Upper lobe of right lung (tissue), 1 donor: ENCODE measurements at places on chromosomes 12 and 14. TPM values are rescaled to one million over a fixed set of nuclear protein-coding genes. Genes with fewer than 3 reads are reported as not detected.

DNA sequence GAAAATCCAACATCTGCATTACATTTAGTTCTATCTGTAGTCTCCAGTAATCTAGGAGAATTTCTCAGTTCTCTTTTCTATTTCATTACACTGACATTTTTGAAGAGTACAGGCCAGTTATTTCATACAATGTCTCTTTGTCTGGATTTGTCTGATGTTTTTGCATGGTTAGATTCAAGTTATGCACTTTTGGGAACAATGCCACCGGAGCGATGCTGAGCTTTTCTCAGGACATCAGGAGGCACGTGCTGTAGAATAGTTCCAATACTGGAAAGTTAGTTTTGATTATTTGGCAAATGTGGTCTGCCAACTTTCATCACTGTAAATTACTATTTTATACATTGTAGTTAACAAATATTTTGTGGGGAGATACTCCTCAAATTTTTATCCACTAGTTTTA, 43.1 kb downstream of the ALDH1L2 start:
- DNase-seq: no peak

The PDZRN4 gene
- 0.75 TPM for total RNA-seq

- DNase-seq: no peak
Observed at GRCh38 chr12:22283006-22283506, 51.5 kb downstream of the ST8SIA1 start.

- DNase-seq: no peak
Observed at GRCh38 chr12:19778797-19779196, 339.5 kb downstream of the AEBP2 start.

GRCh38 chr12:51953864-51954263, 2.4 kb downstream of the ACVR1B start:
- DNase-seq: no peak

DNA sequence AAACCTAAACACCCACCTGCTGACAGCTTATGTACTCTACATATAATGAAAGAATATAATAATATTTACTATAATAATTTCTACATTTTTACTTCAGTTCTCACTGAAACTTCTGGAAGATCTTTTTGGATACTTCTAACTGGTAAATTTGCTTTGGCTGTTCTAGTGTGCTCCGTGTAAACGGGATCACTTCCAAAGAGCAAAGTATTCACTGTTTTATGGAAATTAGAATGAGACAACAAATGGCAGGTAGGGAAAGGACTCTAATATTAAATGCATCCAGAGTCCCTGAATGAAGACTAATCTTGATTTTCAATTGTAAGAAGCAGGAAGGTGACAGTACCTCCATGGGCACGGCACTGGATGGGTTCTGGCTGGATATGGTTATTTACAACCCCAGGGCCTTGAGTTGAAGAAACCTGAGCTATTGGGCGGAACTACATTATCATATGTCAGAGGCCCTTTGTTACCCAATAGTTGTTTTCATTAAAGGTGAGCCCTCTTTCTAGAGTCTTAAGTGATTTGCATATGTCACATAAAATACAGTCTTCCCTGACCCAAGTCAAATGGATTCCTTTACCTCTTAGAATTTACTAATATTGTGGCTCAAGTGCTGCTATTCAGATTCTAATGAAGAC, 10.7 kb downstream of the ERP29 start:
- no peak for DNase-seq

The REC8 gene
- total RNA-seq: 18.5 TPM

The DACT1 gene
- total RNA-seq: 5.2 TPM

DNA sequence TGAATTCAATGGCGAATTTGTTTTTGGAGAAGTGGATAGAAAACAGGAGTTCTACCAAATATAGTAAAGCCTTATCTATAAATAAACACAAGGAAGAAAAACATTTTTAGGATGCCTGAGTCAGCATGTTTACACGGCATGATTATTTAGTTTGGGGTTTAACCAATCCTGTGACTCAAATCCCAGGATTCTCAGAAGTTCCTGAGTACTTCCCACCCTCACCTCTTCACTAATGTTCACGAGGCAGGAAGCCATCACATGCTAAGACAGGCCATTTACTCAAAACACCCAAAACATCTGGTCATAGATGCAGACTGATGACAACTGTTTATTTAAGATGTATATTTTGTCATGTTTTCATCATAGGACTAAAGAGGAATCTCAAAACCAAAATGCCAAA, 3.4 kb upstream of the GLRX5 start:
- DNase-seq: no peak

GRCh38 chr12:6049992-6050391, 74.5 kb downstream of the VWF start:
- DNase-seq: no peak

- no peak for DNase-seq
Observed at GRCh38 chr12:75651342-75651695, 139.9 kb upstream of the KRR1 start.

The CLEC1B gene
- total RNA-seq: not detected

The KIF26A gene
- total RNA-seq: 5.9 TPM

The KCNA1 gene
- total RNA-seq: not detected

The PCED1B gene
- 7.6 TPM for total RNA-seq

GRCh38 chr12:121908702-121909101, 9.7 kb upstream of the CFAP251 start:
- DNase-seq: no peak

DNA sequence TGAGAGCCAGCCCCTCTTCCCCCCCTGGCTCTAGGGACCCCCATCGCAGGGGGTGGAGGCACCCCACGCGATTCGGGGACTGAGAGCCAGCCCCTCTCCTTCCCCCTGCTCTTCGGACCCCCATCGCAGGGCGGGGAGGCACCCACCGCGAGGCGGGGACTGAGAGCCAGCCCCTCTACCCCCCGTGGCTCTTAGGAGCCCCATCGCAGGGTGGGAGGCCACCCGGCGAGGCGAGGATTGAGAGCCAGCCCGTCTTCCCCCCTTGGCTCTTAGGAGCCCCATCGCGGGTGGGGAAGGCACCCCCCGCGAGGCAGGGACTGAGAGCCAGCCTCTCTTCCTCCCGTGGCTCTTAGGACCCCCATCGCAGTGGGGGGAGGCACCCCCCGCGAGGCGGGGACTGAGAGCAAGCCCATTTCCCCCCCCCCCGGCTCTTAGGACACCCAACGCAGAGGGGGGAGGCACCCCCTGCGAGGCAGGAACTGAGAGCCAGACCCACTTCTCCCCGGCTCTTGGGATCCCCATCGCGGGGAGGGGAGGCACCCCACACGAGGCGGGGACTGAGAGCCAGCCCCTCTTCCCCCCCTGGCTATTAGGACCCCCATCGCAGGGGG, 45.6 kb downstream of the DDX11 start:
- no peak for DNase-seq

DNA sequence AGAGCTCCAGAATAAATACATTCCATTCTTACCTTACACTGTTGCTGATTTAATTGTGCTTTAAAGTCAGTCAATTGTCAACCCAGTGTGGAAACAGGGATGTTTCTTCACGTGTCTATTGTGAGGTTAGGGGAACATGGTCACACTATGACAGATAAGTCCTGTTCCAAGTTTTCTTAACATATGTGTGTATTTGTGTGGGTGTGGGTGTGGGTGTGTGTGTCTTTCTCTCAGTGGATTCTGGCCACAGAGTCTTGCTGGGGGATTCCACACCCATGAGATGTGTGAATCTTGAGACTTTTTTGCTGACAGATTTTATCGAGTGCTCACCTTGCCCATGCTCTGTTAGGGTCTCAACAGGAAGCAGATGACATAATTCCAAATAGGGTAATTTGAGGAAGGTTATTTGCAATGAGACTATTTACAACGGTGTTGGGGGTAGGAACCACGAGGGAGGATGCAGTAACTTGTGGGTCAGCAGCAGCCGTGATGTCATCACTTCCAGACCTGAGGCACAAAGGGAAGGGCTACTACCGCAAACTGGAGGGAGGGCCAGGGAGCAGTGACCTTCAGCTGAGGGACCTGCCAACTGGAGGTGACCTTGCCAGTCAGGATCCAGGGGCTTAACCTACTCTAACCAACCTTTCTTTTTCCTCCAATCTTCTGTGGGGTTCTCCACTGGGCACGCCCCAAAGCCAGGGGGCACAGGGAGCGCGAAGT, 1.9 kb upstream of the VRK1 start:
- no peak for DNase-seq

The CLEC4D gene
- 1.1 TPM for total RNA-seq

The MYH6 gene
- total RNA-seq: 3.4 TPM

The SDS gene
- 2.4 TPM for total RNA-seq

- DNase-seq: no peak
Observed at GRCh38 chr12:7395950-7396349, 48.0 kb downstream of the CD163L1 start.

- no peak for DNase-seq
Observed at GRCh38 chr14:86798330-86798729, 1194.7 kb downstream of the GALC start.

The OR6C1 gene
- total RNA-seq: not detected

The RHEBL1 gene
- 1.1 TPM for total RNA-seq

The TMEM52B gene
- total RNA-seq: 2.3 TPM

DNA sequence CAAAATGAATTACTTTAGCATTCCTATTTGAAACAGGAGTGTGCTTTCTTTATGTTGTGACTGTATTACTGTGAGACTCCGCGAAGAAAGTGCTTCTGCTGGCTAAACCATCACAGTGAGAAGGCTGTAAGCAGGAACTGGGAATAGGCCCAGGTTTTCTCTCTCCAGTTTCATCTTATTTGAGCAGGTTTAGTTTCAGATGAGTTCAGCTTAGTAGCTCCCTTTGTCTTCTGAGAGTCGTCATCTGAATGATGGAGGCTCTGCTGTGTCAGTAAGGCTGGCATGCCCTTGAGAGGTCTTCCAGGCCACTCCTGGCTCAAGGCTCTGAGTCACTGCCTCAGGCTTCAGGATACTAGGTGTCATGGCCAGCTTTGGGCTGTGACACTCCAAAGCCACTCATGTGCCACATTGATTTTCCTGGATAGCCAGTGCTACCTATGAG, 205.6 kb upstream of the RGS6 start:
- no peak for DNase-seq

The PZP gene
- 0.67 TPM for total RNA-seq

The HOXC4 gene
- 0.61 TPM for total RNA-seq

DNA sequence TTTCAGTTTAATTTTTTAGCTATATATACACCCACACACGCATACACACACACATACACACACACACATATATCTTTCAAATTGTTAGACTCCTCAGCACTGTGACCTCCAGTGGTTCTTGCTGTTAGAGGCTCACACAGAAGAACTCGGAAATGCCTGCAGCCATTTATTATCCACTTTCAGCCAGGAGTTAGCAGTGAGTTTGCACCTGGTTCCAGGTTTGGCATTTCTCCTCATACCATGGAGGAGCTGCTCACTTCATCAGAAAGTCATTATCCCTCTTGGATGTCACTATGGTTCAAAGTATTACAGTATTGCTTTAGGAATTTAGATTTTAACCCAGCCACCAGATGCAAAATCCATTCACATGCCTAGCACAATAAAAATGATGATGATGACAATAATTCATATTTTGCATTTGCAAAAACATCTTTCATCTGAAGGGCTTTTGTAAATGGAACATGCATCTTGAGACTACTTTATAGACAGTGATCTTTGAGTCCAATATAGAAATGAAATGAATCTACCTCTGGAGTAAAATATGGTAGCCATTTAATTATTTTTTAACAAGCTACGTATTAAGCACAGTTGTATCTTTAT, 42.3 kb downstream of the NPAS3 start:
- DNase-seq: no peak

DNA sequence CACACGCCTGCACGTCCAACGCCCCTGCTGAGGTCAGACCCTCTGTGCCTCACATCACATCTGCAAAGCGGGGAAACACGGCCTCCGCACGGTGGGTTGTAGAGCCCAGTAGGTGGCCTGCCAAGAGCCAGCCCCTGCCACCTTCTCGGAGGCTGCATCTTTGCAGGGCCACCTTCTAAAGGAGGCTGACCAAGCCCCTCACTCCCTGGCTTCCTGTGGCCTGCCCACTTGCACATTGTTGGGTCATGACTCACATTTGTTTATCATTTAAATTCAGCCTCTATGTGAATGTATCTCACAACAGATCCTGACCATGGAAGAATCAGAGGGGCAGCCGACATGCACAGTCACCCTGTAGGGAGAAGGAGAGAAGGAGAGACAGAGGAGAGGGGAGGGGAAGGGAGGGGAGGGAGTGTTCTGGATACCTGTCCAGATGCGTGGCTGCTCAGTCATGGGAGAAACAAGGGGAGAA, 319.5 kb upstream of the DIO3 start:
- DNase-seq: no peak

DNA sequence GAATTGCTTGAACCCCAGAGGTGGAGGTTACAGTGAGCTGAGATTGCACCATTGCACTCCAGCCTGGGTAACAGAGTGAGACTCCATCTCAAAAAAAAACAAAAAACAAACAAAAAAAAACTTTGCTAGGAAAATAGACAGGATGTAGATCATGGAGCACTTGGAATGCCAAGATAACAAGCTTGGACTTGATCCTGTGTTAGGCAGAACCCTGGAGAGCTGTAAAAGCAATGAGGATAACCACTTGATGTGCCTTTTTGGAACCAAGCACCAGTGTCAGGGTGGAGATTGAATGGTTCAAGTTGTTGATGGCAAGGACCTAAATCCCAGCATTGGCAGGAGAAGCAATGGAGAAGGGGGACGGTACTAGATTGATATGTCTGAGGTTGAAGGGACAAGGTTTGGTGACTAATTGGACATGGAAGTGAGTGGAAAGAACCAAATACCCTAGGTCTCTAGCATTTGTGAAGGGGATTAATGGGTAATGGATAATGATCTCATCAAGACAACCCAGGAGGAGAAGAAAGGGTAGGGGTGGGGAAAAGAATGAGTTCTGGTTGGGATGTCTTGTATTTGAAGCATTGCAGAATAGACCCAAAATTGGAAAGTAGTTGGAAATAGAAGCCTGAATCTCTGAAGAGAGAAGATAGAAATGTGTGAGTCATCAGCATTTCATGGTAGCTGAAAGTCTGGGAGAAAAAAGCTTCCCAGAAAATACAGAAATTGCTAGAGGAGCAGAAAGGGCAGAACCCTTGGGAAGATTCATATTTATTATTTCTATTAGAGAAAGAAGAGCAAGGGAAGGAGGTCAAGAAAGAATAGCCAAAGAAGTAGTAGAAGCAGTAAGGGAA, 176.7 kb downstream of the NUAK1 start:
- DNase-seq: no peak
